ENCODE measurements at places on chromosomes 13 and 19. TPM values are rescaled to one million over a fixed set of nuclear protein-coding genes. Genes with fewer than 3 reads are reported as not detected.

The ACP7 gene
- not detected for total RNA-seq

The PRR22 gene
- 9.3 TPM for total RNA-seq

DNA sequence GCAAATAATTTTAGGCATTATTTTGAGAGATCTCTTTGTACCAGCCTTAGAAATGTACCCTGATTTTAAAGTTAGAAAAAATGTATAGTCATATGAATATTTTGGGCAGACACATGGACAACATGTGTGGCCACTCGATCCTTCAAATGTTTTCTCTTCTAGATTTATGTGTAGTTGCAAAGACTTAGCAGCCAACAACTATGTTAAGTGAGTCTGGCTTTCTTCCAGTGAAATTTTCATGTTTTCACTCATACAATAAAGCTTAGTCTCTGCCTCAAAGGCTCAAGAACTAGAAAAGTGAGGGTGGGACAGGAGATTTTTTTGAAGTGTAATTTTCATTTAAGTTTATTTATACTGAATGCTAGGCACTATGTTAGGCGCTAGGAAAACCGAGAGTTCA, 207.7 kb upstream of the DACH1 start:
- H3K27me3 ChIP-seq, result no peaks in the 10 kb centered on the region
- no peaks in the 10 kb centered on the region for H3K36me3 ChIP-seq
- no peak overlapping the region for H3K4me3 ChIP-seq
- DNase-seq, result no peak

DNA sequence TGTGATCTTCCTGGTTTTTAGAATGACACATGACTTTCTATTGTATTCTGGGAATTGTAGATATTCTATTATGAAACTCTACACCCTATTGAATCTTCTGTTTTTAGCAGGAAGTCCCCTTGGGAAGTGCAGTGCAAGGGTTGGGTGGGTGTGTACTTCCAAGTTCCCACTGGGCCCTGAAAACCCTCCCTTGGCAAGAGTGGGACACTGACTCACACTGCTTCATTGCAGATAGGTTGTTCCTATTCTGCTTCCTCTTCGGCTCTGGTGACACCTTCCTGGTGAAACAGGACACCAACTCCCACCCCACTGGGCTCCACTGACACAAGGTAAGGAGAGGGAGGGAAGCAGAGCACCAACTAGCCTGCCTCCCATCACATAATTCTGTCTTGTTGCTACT, 121.8 kb downstream of the KCTD12 start:
- no peak for DNase-seq
- H3K4me3 ChIP-seq, result no peak overlapping the region
- no peaks in the 10 kb centered on the region for H3K27me3 ChIP-seq
- H3K4me1 ChIP-seq, result no peaks in the 10 kb centered on the region

DNA sequence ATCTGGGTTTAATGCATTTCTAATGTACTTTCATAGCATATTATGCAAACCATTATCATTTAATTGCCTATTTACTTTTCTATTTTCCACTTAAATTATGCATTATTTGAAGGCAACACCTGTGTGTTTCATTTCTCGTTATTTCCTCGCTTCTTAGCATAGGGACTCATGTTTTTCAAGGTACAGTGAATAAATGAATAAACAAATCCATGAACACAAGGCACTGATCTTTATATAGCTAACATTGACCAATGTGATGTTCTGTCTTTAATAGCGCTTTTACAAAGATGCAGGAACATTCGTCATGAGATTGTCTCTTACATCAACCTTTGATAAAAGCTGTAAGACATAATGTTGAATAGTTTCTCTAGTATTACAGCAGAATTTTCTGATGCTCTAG, 121.2 kb downstream of the B3GLCT start:
- no peak for DNase-seq
- H3K27me3 ChIP-seq, result no peaks in the 10 kb centered on the region
- H3K27ac ChIP-seq, result no peak overlapping the region
- H3K4me1 ChIP-seq, result no peaks in the 10 kb centered on the region
- no peak overlapping the region for H3K4me3 ChIP-seq

Data from K562 (cell line).